ENCODE measurements at places on chromosomes 5 and 9.

DNA sequence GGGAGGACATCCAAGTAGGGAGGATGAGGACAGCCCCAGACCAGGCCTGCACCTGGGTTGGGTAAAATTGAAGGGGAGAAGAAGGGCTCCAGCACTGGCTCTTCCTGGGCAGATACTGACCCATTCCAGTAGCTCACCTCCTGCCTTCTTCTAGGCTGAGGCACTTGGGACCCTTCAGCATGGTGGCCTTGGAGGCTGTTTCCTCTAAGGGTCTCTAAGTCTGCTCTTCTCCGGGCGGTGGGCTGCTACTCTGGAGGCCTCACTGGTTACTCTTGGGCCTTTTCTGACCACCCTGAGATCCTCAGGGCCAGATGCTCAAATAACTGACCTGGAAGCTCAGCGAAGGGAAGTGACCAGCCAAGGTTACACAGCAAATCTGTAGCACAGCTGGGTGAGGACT is 2.8 kb upstream of the TIFAB start:
- H3K4me3 ChIP-seq: no peak overlapping the region
- peaks cover 6% of the 10 kb centered on the region for H3K27me3 ChIP-seq
- H3K27ac ChIP-seq: no peak overlapping the region
- no peaks in the 10 kb centered on the region for H3K36me3 ChIP-seq

GRCh38 chr9:89425024-89425805 is 72.7 kb downstream of the SEMA4D start:
- no peaks in the 10 kb centered on the region for H3K4me1 ChIP-seq
- no peak overlapping the region for H3K27ac ChIP-seq
- 0 out of 2 replicates have a peak, but pooled peaks cover 12% of the 10 kb centered on the region for H3K27me3 ChIP-seq
- no peak overlapping the region for H3K4me3 ChIP-seq

GRCh38 chr9:34203992-34204635 is 25.3 kb downstream of the UBAP1 start:
- H3K27me3 ChIP-seq: no peaks in the 10 kb centered on the region
- H3K36me3 ChIP-seq: 0 out of 2 replicates have a peak, but pooled peaks cover 3% of the 10 kb centered on the region
- no peak overlapping the region for H3K27ac ChIP-seq
- DNase-seq: no peak
- no peak overlapping the region for H3K4me3 ChIP-seq

DNA sequence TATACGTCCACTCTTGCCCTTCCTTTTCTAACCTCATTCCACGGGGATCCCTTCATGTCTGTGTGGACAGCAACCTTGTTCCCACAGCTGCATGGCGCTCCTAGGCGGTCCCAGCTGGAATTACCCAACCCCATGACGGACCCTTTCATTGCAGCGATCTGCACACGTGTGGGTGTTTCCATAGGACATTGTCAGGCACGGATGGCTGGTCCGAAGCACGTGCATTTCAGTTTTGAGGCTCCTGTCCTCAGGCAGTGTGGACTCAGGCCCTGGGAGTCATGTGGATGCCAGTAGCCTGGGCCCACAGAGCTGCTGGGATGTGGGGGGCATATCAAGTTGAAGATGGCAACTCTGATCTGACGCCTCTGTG is 15.0 kb downstream of the CARD19 start:
- H3K27ac ChIP-seq: no peak overlapping the region
- no peak for DNase-seq
- H3K4me1 ChIP-seq: peaks cover 5% of the 10 kb centered on the region
- no peak overlapping the region for H3K4me3 ChIP-seq
- 0 out of 2 replicates have a peak, but pooled peaks cover 6% of the 10 kb centered on the region for H3K36me3 ChIP-seq
- H3K27me3 ChIP-seq: no peaks in the 10 kb centered on the region

DNA sequence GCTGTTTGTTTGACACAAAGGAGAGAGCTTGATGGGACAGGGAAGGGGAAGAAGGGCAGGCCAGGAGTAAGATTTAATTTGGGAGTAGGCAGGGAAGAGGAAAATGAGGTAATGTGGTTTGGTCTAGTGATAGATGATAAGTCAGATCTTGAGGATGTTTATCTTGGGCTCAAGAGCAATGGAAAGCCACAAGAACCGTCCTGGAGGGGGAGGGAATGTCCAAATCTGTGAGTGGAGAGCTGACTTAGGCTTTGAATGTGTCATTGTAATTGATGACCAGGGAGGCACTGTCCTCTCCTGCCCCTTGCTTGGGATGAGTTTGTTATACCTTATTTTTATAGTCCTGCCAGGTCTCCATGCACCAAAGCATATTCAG is 37.5 kb downstream of the MAMDC2 start:
- peaks cover 17% of the 10 kb centered on the region for H3K4me1 ChIP-seq
- H3K36me3 ChIP-seq: no peaks in the 10 kb centered on the region
- H3K27me3 ChIP-seq: no peaks in the 10 kb centered on the region
- H3K4me3 ChIP-seq: no peak overlapping the region
- no peak for DNase-seq

GRCh38 chr5:50325237-50325832 is 115.8 kb downstream of the EMB start:
- no peaks in the 10 kb centered on the region for H3K36me3 ChIP-seq
- no peak overlapping the region for H3K27ac ChIP-seq
- H3K4me3 ChIP-seq: no peak overlapping the region
- H3K27me3 ChIP-seq: no peaks in the 10 kb centered on the region
- no peaks in the 10 kb centered on the region for H3K4me1 ChIP-seq
- no peak for DNase-seq

DNA sequence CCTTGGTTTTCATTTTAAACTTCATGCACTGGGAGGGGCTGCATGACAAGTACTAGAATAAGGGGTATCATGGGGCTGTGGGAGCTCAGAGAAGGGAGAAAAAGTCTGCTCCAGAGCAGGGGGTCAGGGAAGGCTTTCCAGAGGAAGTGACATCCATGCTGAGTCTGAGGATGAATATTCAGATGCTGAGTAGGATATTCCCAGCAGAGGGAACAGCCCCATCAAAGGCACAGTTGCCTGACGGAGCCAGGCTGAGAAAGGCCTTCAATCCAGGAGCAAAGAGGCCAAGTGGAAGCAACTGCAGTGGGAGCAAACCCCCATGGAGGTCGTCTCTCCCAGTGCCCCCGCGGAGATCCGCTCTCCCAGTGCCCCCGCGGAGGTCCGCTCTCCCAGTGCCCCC is 4.4 kb downstream of the PFN3 start:
- peaks cover 12% of the 10 kb centered on the region for H3K27me3 ChIP-seq
- H3K4me1 ChIP-seq: no peaks in the 10 kb centered on the region
- no peak for DNase-seq
- no peak overlapping the region for H3K27ac ChIP-seq
- H3K4me3 ChIP-seq: no peak overlapping the region
- H3K36me3 ChIP-seq: no peaks in the 10 kb centered on the region

GRCh38 chr5:139299486-139299885 is 5.9 kb downstream of the MATR3 start:
- H3K4me1 ChIP-seq: peaks cover 8% of the 10 kb centered on the region
- peaks cover 22% of the 10 kb centered on the region for H3K36me3 ChIP-seq
- no peak overlapping the region for H3K27ac ChIP-seq
- H3K27me3 ChIP-seq: no peaks in the 10 kb centered on the region

DNA sequence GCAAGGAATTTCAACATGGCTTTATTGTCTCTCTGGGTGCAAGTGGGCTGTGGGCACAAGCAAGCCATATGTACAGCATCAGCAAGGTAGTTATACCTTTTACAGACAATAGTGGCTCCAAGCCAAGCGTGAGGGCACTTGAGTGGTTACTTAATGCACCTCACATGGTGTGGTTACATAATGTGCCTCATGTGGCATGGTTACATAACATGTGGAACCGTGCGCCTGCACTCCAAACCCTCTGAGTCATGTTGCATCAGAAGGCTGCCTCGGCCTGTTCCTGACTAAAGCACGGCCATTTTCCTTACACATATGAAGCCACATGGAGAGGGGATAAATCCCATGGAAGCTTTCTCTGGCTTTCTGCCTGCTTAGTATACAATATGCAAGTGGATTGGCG is 150.9 kb downstream of the OSTF1 start:
- H3K27me3 ChIP-seq: no peaks in the 10 kb centered on the region
- DNase-seq: peak; percentile 20
- no peak overlapping the region for H3K27ac ChIP-seq
- H3K4me1 ChIP-seq: no peaks in the 10 kb centered on the region

GRCh38 chr5:1548702-1549474 is 25.1 kb upstream of the LPCAT1 start:
- no peak for DNase-seq
- no peak overlapping the region for H3K27ac ChIP-seq
- H3K4me3 ChIP-seq: no peak overlapping the region
- no peaks in the 10 kb centered on the region for H3K4me1 ChIP-seq
